ENCODE measurements at places on chromosomes 2 and 18.
A peak's percentile ranks its signal among the peaks of the same experiment; 100 is the strongest.

- DNase-seq, result no peak
Measured at GRCh38 chr18:13236411-13236810, 17.9 kb downstream of the LDLRAD4 start.

- DNase-seq, result no peak
Measured at GRCh38 chr2:74349889-74350288, 6.7 kb upstream of the SLC4A5 start.

- DNase-seq, result no peak
Measured at GRCh38 chr2:85400023-85400422, 10.1 kb downstream of the CAPG start.

- DNase-seq, result no peak
Measured at GRCh38 chr18:9870431-9871008, 15.3 kb upstream of the TXNDC2 start.

DNA sequence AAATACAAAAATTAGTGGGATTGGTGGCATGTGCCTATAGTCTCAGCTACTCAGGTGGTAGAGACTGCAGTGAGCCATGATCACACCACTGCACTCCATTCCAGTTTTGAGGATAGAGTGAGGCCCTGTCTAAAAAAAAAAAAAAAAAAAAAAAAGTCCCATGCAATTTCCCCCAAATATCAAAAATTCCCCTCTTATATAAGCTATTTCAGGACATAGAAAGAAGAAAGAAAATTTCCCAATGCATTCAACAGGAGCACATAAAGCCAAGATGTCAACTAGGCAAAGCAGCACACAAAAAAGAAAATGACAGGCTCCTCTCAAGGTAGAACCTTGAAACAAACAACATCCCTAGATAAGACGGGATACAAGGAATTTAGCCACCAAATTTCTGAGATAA lies 213.3 kb downstream of the TCF4 start:
- DNase-seq, result no peak

DNA sequence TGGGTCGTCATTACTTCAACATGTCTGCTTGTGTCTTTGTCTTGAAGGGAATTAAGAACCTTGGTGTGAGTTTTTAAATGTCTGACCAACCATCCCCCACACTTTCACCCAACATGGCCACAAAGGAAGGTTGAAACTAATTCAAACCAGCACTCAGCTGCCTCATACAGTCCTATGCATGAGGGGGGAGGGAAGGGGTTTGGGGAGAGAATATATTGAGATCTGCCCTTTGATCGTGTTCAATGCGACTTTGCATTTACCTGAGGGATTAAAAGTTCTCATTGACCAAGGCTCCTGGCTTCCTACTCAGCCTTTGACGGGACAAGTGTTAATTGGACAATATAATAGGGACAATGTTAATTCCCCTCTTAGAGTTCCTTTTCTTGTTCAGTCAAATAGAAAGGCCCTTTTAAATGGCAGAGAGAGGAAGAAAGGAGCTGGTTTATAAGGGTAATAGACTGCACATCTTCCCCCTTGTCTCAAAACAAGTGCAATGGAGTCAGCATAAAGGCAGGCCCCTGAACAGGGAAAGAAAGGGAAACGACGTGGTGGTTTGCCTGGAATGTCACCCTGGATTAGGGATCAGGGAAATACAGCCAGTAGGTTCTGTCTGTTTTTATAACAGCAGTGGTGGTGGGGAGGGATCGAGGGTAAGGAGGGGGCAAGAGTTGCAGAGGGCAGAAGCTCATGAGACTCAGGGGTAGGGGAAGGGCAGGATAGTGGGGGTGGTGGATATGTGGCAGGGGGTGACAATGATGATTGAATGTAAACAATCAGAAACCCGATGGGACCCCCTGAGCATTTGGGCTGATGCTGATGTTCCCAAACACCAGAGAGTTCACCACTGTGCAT lies 198.7 kb downstream of the MYCN start:
- DNase-seq, result no peak

- DNase-seq, result no peak
Measured at GRCh38 chr2:204948822-204949221, 403.5 kb downstream of the PARD3B start.

DNA sequence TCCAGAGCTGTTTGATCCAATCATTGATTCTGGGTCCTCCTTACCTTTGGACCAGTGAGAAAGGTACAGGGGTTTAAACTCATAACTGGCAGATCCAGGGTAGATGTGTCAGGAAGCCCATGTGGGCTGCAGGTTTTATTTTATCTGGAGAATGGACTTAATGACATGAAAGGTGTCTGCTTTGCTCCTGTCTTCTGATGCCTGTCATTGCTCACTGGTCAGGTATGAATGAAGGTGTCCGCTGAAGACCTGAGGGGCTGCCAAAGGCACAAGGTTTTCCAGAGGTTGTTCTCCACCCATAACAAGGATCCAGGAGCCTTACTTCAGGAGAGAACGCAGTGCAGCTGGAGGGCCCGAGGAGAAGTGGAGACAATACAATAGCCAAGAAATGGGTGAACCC lies 74.2 kb downstream of the CHRNA1 start:
- DNase-seq, result no peak

DNA sequence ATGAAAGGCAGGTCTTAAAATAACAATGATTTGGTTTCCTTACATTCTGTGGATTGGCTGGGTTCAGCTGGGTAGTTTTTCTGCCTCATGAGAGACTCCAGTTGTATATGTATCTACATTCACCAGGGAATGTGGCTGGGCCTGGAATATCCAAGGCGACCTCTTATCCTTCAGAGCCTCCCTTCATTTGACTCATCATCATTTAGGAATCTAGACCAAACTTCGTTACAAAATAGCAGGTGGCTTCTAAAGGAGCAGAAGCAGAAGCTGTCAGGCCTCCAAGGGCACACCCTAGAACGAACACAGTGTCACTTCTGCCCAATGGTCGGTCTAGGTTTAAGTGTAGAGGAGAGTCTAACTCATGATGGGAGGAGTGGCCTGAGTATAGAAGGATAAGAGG lies 204.2 kb downstream of the EN1 start:
- DNase-seq, result no peak

DNA sequence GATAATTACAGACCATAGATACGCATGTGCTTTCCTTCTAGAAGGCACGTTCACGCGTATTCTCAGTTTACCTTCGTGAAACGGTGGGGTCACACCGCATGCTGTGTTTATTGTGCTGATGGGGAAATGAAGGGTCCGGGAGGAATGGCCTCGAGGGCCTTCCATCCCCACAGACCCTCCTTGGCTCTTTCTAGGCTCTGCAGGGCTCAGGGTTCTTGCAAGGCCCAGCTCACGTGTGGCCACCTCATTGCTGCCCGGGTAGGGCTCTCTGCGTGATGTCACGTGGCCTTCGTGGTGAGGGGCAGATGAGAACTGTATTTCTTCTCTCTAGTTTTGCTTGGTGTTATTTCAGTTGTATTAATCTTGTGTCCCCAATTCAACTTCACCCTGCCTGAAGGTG lies 133.5 kb upstream of the ALKAL2 start:
- DNase-seq, result no peak

DNA sequence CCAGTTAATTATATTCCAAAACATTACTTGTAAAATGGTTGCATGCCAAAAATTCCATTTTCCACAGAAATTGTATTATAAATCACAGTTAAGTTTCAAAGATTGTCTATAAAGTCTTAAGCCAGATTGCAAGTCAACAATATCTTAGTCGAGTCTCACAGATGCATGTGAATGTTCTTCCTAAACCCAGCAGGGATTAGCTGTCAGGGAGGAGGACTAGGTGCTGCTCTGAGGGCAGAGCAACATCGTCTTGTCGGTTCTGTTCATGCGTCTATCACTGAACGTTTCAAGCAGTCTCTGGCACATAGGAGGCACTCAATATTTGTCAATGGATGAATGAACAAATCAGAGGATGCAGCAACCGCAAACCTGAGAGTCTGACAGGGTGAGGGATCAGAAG lies 27.0 kb downstream of the EPB41L3 start:
- no peak for DNase-seq

DNA sequence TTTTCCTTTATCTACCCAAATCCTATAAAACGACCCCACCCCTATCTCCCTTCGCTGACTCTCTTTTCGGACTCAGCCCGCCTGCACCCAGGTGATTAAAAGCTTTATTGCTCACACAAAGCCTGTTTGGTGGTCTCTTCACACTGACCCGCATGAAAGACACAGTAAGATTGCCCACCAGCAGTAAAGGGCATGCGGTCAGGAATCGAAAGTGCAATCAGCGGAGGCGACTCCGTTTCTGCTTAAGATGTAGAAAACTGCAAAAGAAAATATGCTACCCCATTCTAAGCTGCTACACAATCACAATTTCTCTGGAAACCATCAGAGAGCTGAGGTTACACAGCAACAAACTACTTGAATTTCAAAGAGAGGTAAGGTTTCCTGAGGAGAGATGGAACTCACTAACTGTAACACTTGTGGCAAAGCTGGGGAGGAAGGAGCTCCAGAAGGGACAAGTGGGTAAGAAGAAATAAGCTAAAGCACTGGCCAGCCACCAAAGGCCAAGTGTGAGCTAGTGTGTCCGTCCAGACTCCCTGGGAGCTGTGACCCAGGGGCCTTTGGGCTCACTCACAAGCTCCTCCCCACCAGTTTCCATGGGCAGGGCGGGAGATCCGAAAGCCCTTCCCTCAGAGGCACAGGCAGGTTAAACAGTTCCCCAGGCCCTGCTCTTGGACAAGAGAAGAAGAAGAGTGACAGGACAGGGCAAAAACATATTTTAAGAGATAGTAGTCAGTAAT lies 72.8 kb upstream of the TGFA start:
- no peak for DNase-seq

DNA sequence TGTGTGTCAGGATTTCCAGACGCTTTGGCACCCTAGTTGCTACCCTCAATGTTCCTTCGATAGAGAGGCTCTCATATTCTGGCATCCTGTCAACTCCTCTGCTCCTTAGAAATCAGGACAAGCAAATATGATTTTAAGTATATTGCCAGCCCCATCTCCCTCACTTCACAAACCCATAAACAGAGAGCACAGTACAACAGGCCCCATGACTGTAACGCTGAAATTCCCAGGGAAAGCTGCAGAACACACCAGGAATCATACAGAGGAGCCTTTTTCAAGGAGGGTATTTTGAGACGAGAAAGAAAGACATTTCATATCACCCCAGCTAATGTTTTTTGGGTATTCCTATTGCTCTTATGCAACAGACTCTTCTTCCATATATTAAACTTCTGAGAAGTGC lies 162.9 kb downstream of the NAPG start:
- DNase-seq, result no peak

- no peak for DNase-seq
Measured at GRCh38 chr2:241410739-241411176, 54.7 kb downstream of the FARP2 start.

- DNase-seq, result no peak
Measured at GRCh38 chr2:32534831-32535230, 93.0 kb upstream of the TTC27 start.

- DNase-seq, result no peak
Measured at GRCh38 chr18:45896991-45897390, 70.1 kb downstream of the EPG5 start.

GRCh38 chr2:206260188-206261012 lies 14.1 kb upstream of the ZDBF2 start:
- peak; percentile 11 for DNase-seq

DNA sequence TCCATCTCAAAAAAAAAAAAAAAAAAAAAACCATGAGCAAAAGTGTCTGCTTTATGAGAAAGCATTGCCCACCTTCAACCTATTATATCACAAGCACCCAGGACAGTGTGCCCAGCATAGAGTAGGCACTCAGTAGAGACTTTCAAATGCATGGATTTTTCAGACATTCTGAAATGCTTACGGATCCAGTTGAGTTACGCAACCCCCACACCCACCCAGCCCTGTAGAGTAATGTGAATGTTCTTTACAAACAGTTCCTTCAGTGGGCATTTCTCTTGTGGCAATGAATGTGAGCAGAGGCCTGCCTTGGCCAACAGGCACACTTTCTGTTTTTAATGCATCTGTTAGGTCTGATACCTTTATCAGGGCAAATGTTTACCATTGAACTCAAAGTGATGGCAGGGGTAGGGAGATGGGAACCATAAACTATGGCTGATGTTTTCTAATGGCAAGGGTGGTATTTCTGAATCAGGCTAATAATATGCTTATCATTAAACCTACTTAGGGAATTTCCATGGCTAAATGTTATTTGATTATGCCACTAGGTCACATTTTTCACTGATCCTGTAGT lies 65.0 kb upstream of the RPL31 start:
- DNase-seq, result no peak

GRCh38 chr2:42569883-42570282 lies 1.5 kb downstream of the MTA3 start:
- no peak for DNase-seq

- DNase-seq, result no peak
Measured at GRCh38 chr18:45285251-45285650, 330.0 kb upstream of the SLC14A2 start.

GRCh38 chr18:74390900-74391299 lies 66.2 kb downstream of the DIPK1C start:
- DNase-seq, result no peak

DNA sequence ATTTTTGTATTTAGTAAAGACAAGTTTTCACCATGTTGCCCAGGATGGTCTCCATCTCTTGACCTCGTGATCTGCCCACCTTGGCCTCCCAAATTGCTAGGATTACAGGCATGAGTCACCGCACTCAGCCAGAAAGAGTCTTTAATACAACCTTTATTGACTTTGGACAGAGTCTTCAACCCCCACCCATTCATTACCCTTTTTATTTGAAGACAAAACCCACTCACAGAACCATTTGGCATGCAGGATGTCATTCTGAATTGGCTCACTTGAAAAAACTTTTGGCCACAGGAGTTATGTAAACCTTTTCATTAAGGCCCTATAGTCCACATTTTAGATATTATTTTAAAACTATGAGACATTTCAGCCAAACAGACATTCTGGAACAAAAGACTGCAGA lies 217.9 kb upstream of the RND3 start:
- DNase-seq, result no peak

DNA sequence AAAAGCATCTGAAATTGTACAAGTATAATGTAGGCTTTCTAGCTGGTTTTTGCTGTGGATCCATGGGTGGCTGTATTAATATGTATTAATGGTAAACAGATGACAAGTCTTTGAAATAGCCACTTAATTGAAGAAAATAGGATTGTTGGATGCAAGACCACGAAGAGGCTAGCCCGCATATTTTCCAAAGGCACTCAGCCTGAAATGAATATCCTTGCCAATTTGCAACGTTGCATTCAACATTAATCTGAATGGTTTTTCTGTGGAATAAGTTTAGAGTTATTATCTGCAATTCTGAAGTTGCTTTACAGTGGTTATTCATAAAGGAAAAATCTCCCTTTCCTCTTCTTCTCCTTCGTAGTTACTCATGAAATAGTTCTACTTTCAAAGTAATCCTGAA lies 86.2 kb upstream of the SPATS2L start:
- DNase-seq, result no peak

DNA sequence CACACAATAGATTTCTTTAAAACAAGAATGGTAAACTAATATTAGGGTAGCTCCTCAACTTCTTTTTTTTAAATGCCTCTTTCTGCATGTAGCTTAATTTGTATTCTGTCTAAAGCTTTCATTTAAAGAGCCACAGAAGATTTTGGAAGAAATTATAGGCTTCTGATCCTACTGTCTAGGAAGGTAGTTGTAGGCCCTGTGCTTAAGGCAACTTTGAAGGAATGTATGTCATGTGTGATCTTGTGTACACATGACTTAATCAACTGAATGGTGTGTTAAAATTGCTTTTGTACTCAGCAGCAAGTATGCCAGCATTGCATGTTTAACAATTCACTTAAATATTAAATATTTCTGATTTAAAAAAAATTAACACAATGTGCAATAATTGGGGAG lies 51.5 kb upstream of the LYPD6 start:
- no peak for DNase-seq

GRCh38 chr2:135985018-135985825 lies at the start of gene DARS1:
TSS of gene DARS1 (minus strand) at chr2:135985626. CDS start at chr2:135985468, 158 bp downstream.
- DNase-seq, result peak; percentile 87

Measured in cerebellar cortex (tissue), 1 donor.